HCT116 (cell line): ENCODE measurements at places on chromosomes 3 and 15.

DNA sequence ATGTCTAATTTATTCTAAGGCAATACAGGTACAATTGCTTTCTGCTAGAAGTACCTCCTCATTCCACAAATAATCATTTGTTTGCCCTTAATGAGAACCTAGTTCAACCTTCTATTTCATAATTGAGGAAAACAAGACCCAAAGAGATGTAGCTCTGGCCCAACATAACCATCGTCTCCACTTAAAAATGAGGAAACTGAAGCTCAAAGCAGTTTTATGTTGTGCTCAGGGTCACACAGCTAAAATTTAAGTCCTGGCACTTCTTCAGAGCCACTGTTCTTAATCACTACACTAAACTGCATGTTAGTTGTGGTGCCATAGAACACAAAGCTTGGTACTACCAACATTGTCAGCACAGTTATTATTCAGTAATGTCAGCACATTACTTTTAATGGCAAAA lies 108.0 kb downstream of the SERPINI1 start:
- DNase-seq, result no peak

- DNase-seq, result no peak
Measured at GRCh38 chr3:11697701-11698100, 54.0 kb upstream of the VGLL4 start.

DNA sequence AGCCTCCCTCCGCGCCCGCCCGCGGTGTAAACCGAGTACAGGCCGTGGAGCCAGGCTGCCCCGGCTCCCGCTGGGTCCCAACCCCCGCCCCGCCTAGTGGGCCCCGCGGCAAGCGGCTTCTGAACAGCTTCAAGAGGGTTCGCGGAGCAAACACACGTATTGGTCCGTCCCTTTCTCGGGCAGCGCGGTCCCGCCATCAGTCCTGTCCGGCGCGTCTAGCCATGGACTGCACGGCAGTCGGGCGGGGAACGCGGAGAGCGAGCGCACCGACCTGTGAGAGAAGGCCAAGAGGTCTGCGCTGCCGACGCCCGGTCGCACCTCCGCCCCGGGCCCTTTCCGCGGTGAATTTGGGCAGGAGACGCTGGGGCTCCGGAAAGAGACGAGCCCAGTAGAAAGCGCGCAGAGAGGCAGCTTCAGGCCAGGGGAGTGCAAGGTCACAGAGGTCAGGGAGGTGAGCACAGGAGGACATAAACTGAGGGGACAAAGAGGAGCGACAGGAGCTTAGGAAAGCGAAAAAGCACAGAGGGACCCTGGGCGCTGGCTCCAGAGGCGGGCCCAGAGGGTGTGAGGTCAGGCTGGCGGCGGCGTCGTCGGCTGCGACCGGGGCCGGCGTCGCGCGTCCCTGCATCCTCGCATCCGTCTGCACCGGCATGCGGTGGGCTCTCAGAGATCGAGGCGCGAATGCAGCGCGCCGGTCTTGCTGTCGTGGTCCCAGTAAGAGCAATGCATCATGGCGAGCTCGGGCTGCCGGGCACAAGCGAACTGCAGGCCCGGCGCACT lies 1.8 kb downstream of the FOXL2 start:
- DNase-seq, result no peak

DNA sequence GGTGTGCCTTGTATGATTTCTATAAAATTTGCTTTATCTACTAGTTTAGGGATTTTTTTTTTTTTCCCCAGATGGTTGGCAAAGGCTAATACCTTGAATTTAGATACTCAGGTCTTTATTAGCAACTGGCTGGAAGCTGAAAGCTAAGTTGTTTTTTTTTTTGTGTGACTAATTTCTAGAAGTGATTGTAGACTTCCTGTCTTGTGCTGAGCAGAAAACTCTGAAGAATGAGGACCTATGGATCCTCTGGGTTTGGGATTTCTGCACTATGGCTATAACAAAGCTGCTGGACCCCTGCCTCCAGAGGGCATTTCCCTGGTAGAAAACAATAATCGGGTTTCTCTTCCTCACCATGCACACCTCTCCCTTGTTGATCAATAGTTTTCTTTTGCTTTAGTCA lies 10.0 kb downstream of the ARIH2 start:
- DNase-seq, result no peak

GRCh38 chr3:8648909-8649741 lies 4.5 kb upstream of the SSUH2 start:
- no peak for DNase-seq

- DNase-seq, result no peak
Measured at GRCh38 chr15:50751394-50751793, 14.1 kb downstream of the SPPL2A start.

DNA sequence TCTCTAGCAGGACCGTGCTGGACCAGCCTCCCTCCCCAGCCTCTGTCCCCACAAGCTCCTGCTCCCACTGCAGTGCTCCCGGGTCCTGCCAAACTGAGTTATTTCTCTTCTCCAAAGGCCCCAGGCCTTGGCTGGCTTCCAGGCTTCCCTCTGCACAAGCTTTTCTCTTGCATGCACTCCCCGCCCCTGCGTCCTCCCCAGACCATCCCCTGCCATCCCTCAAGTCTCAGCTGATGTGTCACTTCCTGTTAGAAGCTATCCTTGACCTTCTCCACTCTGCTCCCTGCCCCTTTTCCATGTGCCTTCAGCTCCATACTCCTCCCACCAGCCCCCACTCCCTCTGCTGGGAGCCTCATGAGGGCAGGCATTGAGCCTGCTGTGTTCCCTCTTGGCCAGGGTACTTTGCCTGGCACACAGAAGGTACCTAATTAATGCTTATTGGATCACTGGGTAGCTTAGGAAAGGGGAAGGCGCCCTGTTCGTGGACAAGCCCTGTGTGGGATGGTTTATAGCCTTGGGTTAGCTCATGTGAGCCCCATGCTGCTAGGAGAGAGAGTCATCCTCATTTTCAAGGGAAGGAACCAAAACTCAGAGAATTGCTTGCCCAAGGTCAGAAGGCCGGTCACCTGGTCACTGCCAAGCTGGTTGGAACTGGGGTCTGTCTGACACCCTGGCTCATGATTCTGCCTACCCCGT lies 56.4 kb downstream of the FEM1B start:
- DNase-seq, result no peak

- no peak for DNase-seq
Measured at GRCh38 chr3:42195879-42196330, 70.1 kb downstream of the CCK start.

GRCh38 chr3:43865887-43866528 lies 175.3 kb downstream of the ABHD5 start:
- DNase-seq, result no peak

DNA sequence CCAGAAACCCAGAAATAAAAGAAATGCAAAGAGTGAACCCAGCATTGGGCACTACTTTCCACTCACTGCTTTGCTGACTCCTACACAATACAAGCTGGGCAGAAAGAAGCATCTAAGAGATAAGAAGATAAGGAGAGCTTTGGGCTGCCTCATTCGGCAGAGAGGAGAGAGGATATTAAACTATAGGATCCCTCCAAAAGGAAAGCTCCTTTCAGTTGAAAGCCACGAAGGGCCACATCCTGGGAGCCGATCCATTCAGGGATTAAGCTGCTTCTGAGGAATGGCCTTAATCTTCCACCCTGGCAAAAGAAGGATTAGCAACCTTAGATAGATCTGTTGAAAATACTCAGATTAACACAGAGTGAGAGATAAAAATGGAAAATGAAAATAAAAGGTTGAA lies 274.9 kb upstream of the PPP2R3A start:
- no peak for DNase-seq

DNA sequence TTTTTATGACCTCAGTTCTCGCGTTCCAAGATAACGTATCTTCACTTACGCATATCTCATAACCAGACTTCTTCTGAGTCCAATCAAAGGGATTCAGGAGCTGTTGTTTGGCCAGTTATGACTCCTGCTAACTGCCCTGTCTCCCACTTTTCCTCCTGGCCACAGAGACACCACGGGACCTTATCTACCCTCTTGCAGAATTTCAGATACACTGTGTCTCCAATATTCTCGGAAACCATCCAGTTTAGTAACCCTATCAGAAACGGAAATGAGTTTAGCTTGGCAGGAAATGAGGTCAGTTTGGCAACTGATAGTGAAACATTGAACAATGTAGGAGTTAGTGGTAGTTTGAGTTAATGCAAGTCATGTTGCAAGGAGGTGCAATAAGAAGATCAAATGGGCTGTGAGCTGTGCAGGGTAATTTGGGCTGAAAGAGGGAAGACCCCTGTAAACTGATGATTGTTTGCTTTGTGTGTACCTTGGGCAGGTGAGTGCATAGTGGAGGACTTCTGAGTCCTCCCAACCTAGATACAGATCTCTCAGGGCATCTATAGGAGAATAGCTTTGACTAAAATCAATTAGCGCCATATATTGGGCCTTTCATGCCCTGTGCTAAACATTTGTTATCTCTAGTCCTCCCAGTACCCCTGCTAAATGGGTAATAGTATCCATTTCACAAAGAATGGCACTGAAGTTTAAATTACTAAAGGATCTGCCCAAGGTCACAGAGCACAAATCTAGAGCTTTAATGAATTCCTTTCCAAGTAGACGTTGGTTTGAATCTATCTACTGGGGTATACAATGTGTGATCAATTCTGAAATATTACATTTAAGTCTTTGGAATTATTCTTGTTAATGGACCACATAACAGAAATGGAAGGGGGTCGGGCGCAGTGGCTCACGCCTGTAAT lies 41.3 kb upstream of the PIK3CB start:
- DNase-seq, result no peak

DNA sequence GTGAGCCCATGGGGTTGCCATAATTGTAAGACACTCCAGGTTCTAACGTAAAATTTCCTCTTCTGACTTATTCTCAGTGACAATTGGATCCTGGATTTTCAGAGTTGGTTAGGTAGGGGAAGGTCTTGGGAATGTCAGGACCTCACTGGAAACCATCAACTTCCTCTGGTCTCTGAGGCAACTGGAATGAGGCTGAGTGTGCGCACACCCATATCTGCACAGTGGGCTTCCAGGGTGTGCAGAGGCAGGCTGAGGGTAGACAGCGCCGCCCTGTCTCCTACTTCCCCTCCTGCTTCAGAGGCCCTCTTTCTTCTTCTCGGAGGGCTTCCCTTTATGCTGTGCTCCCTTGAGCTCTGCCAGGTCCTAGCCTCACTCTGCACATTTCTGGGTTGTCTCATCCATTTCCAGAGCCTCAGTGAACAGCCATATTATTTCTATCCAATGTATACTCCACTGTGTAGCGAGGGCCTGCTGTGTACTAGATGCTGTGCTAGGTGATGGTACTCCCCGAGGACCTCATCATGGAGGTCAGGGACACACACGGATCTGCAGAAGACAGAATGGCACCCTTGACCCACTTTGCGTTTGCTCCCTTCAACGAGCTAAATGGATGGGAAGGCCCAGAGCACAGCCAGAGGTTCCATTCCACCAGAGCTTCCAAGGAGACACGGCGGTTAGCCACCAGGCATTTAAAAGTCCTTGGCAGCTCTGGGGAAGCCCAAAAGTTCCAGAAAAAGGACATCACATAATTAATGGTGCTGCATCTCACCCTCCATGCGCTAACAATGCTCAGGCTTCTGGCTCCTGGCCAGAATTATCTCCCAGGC lies 18.3 kb downstream of the ACAA1 start:
- no peak for DNase-seq

DNA sequence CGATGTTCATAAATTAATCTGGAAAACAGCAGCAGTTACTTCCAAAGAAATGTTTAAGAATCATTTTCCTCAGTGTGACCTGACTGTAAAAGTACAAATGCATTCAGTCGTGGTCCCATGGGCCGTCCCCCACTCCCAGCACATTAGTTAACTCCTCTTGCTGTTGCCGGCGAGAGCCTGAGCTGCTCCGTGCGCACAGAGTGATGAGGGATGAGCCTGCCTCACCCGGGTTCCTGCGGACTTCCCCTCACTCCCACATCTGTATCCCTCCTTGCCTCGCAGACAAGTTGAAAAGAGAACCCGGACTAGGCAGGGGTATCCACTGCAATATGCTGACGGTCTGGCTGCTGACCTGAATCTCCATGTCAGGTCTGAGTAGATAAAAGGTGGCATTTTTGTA lies 861.7 kb upstream of the NR2F2 start:
- no peak for DNase-seq

DNA sequence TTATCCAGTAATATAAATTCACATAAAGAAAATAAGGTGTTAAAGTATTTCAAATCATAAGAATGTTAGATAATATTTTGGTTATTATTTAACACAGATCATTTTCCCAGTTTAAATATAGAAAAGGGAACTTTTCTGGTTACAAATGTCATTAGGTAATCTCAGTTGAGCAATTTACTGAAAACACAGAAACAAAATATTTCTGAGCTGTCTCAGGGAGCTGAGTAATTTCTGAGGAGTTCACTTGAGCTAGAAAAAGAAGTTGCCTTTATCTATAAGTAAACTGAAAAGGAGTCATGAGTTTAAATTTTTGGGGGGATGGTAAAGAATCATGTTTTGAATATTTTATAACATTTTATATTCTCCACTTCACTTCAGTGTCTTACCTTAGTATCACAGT lies 855.4 kb upstream of the ARPP21 start:
- DNase-seq, result no peak

DNA sequence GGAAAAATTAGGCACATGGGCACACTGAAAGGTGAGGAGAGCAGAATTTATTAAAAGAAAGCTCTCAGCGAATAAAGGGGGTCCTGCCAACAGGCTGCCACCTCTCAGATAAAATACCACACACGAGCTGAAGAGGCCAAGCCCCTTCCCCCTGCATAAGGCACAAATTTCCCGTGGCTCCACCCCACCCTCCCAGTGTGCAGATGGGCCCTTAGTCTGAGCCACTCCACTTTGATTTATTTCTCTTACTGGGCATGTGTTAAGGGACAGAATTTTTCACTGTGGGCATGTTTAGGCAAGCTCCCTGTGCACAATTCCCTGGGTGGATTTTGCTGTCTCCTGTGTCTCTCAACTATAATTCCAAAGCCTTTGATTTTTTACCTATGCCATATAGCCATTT lies 409.8 kb downstream of the TBL1XR1 start:
- no peak for DNase-seq

GRCh38 chr3:127820221-127820825 lies 2.0 kb downstream of the MGLL start:
- no peak for DNase-seq

DNA sequence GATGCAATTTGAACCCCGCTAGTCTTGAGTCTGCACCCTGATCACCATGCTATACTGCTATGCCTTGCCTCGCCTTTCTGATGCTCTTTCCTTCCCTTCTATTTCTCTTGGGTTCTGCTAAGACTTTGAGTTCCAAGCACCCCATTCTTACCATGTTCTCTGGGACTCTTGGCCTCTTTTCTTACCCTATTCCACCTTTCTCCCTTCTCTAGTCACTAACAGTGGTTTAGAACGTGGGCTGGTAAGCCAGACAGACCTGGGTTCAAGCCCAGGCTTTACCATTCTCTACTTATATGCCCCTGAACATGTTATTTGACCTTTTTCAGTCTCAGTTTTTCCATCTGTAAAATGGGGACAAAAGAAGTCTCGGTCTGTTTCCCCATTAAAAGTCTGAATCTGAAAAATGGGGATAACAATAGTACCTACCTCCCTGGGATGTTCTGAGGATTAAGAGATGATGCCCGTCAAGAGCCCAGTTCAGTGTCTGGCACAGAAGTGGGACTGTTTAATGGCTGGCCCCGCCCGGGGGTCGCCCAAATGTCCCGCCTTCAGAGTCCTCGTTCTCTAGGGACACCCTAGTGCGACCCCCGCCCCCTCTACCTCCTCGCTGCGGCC lies 376 bp downstream of the TADA3 start:
- DNase-seq, result no peak

GRCh38 chr3:58666683-58667082 lies at the start of gene FAM3D:
TSS of gene FAM3D (minus strand) at chr3:58666774. CDS start at chr3:58655563, 11,211 bp downstream.
- no peak for DNase-seq
